ENCODE measurements at places on chromosomes 1 and 21.

GRCh38 chr1:223074445-223075300 lies 68.4 kb downstream of the TLR5 start:
- DNase-seq = no peak

DNA sequence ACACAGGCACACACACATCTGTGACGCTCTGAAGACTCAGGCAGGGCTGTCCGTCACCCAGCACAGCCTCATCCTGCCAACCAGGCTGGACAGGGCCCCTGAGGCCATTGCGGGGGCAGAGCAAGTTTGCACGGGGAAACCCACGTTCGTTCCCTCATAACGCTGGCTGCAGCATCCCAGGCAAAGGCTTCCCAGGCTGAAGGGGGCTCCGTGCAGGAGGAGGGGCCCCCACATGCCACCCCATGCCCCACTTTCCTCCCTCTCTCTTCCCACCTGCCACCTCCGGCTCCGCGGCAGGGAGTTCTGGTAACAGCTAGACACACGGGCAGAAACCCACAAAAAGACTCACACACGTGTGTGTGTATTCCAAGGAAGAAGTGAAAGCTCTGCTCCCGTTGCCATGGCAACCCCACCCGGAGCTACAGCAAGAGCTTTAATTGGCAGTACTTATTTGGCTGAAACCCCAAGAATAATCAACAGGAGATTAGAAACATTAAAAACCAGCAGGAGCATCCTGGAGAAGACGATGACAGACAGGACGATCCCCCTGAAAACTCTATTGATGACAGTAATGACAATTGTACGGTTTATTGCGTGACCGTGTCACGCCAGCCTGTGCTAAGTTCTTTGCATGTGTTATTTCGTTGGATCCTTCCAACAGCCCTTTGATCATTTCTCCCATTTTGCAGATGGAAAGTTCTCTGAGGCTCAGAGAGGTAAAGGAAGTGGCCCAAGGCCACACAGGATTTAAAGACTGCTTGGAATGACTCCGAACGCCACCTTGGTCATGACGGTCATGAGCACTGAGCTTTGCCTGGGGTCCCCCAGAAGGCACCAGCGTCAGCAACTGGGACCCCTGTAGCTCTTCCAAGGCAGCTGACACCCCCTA lies 247.1 kb downstream of the NPHP4 start:
- DNase-seq = no peak

DNA sequence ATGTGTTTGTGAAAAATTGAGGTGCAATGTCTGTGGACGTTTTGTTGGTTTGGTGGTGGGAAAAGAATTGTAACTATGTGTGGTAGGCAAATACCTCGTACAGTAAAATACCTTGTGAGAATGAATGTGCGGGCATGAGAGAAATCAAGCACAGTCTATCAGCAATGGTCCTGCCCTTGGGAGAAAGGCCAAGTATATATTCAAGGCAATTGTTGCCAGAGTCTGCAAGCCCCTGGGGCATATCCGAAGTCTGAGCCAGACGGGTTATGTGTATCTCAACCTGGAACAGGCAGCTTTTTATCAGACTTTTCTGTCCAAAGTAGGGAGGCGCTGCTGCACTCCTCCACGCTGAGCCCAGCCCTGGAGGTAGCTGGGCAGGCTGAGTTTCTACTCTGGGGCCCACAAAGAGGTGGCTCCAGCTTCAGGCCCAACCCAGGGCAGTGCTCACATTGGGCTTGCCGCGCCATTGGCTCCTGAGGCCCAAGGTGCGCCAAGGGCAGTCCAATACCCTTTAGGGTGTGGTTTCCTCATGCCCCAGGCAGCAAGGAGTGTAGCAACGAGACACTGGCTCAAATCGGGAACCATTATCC lies 9.4 kb upstream of the GNL2 start:
- no peak for DNase-seq

DNA sequence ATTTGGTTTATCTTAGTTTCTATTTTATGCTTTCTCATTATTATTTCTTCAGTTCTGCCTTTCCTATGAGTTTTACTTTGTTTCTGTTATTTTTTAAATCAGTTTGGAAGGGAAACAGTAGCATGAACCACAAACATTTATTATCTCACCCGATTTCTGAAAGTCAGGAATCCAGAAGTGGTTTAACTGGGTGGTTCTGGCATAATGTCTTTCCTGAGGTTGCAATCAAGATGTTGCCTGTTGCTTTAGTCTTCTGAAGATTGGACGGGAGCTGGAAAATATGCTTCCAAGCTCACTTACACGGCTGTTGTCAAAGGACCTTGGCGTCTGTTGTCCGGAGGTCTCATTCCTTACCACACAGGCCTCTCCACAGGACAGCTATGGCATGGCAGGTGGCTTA lies 50.4 kb downstream of the SNRPE start:
- no peak for DNase-seq

GRCh38 chr1:177490036-177490639 lies 319.4 kb downstream of the BRINP2 start:
- no peak for DNase-seq

DNA sequence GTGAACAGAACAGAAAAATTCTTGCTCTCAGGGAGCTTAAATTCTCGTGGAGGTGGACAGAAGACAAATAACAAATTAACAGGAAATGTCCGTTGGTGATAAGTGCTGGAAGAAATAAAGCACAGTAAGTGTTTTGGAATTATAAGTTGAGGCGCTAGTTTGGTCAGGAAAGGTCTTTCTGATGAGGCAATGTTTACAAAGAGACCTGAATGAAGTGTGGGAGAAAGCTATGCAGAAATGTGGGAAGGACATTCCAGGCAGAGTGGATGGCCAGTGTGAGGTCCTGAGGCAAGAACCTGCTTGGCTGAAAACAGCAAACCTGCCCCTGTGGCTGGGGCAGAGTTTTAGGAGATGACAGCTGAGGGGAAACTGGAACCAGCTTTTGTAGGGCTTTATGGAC lies 23.3 kb downstream of the NGF start:
- DNase-seq = no peak

DNA sequence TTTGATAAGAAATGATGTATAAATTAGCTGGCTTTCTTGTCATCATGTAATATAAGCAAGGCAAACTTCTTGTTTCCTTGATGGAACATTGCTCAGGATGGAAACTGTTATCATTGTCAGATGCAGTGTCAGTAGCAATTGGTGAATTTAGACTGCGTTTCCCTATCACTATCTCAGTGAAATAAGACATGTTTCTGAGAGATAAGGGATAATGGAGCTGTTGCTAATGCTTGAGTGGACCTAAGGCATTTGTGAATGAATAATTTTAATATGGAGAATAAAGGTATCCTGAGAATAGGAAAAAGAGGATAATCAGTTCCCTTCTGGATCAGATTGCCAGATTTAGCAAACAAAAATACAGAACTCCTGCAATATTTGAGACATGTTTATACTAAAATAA lies 160.9 kb downstream of the HLX start:
- DNase-seq = no peak

GRCh38 chr1:44701141-44701573 lies 26.6 kb downstream of the ARMH1 start:
- DNase-seq = no peak

DNA sequence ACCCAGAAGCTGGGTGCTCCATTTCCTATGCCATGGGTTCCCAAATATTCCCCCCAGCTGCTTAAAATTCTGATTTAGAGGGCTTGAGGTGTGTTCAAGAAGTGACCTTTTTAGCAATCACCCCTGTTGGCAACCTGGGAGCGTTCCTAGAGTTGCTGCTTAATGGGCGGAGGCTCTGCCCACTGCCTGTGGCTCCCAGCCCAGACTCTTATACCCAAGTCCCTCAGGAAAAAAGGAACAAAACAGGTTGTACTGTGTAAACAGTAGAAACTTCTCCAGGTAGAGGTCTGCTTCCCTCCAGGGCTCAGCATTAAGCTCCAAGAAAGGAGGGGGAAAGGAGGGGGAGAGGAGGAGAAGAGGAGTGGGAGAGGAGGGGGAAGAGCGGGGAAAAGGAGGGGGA lies 14.6 kb upstream of the TENT5C start:
- DNase-seq = no peak

DNA sequence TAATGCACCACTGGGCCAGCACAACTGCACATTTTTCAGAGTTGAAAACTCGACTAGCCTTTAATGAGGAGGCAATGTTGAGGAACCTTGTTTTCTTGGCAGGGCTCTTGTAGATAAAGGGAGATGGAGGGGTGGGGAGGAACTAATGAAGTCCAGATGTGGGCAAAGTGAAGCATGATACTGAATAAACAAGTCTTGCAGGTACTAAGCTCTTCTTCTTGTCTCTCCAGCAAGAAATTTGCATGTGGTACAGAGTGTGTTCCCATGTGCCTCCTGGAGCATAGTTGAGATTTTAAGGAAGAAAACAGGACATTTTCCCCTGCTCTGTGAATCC lies 47.0 kb downstream of the PLPP3 start:
- DNase-seq = no peak

DNA sequence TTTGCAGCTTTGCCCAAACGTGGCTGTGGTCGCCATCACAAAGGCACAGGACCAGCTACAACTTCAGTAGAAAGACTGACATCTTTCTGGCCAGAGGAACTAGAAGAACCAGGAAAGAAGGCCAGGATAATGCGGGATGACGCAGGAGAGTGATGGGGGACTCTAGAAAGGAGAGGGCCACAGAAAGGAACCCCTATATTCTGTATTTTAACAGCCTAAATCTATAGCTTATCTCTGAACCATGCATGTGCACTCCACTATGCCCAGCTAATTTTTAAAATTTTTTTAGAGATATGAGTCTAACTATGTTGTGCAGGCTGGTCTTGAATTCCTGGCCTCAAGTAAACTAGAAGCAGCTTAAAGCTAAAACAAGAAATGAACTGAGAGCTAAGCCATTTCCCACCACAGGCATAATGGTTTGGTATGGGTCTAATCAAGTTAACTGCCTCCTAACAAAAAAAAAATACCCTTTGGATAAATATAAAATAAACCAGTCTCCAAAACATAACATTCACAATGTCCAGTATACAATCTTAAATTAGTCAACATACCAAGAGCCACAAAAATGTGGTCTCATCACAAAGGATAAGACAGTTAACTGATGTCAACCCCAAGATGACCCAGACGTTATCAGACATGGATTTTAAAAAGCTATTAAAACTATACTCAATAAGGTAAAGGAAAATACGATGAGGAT lies 18.0 kb downstream of the LTN1 start:
- no peak for DNase-seq
